ENCODE measurements at places on chromosomes 2 and 18.

DNA sequence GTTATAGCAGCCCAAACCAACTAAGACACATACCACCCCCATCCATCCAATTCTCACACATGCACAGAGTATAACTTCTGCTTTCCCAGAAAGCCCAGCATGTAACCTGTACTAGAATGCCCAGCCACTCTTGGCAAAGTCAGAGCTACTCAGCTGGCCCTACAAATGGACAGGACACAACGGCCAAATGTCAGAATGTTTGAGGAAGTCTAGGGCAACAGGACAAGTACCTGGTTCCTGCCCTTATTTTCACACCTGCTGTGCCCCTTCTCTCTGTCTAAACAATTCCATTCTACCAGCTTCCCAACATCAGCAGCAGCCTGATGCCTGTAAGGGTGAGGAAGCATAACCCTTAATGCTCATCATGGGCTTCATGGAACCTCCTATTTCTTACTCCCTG lies 15.1 kb upstream of the BZW1 start:
- DNase-seq, result no peak

- no peak for DNase-seq
Observed at GRCh38 chr2:233331536-233331935, 22.8 kb upstream of the DGKD start.

- no peak for DNase-seq
Observed at GRCh38 chr18:71951001-71951400, 593.1 kb downstream of the CBLN2 start.

DNA sequence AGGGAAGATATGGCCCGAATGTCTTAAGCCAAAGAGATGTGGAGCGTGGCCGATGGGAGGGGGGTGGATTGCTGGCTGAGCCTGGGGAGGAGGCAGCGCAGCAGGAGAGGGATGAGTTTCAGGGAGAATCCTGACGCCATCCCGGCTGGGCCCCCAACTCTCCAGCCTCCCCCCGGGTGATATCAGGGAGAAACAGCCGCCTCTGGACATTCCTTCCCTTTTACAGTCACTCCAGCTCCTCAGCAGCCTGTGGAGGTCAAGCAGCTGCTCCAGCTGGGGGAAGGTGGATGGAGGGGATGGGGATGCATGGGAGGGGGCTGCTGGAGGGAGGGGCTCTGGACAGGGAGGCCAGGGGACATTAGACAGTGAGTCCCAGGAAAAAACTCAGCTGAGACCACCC lies 9.5 kb upstream of the DES start:
- peak; percentile 6 for DNase-seq

- DNase-seq, result peak; percentile 36
Observed at GRCh38 chr2:133421516-133422324, 146.5 kb downstream of the NCKAP5 start.

DNA sequence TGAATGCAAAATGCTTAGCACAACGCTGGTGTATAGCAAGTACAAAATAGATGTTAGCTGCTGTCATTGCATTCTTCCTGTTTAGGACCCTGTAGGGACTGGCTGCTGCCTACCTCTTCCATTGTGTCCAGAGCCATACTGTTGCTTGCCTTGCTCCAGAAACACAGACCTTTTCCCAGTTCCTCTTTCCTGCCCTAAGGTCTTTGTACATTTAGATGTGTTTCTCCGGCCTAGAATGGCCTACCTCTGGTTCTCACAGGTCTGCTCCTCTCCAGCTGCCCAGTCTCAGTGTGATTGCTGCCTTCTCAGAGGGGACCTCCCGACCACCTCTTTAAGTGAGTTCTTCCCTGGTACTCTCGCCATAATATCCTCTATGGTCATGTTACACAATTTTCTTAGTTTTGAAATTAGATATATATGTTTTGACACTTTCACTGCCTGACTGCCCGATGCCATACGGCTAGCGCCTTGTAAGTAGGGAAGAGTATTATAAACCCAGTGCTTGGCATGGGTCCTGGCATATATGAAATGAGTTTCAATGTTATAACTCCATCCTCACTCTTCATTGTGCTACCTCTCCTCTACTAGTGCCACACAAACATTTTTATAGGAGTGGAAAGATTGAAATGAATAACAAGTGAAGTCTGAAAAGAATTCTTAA lies 48.3 kb downstream of the RFTN2 start:
- DNase-seq, result no peak

DNA sequence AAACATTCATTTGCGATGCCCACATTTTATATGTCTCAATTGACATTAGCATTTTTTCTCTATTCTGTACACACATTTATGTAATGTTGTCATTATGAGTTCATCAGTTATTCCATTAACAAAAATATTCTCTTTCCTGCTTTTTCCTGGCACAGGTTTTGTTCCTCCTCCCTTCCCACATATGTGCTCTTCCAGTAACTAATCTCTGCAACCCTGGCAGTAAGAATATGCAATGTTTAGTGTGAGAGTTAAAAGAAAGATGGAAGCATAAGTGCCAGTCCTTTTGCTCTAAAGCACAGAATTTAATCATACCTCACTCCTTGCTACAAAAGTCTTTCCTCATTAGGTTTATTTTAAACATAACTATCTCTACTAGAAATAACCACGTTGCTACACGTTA lies 155.8 kb upstream of the ERBB4 start:
- DNase-seq, result no peak

GRCh38 chr18:48884306-48884705 lies 66.5 kb downstream of the SMAD7 start:
- no peak for DNase-seq

DNA sequence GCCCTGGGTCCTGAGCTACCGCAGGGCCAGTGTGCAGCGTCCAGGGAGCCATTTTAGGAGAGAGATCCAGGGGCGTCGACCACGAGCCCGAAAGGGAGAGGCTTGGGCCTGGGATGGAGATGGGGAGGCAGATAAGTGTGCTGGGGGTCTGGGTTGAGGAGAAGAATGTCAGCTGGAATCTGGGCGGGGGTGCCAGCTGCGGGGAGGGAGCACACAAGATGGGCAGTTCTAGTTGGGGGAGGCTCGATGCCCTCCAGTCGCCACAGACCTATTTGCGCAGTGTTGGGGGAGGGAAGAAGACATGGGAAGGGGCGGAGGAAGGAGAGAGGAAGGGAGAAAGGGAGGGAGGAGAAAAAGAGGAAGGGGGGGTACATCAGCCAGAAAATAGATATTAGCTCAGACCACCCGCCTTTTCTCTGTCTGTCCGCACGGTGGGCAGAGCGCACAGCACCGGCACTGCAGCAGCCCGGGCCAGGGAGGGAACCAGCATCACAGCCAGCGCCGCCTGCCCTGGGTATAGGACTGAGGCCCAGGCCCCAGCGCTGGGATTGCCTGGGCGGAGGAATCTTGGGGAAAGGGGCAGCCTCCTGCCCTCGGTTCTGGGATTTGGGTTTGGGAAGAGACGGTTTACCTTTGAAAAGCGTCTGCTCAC lies 1.9 kb upstream of the HOXD11 start:
- no peak for DNase-seq

DNA sequence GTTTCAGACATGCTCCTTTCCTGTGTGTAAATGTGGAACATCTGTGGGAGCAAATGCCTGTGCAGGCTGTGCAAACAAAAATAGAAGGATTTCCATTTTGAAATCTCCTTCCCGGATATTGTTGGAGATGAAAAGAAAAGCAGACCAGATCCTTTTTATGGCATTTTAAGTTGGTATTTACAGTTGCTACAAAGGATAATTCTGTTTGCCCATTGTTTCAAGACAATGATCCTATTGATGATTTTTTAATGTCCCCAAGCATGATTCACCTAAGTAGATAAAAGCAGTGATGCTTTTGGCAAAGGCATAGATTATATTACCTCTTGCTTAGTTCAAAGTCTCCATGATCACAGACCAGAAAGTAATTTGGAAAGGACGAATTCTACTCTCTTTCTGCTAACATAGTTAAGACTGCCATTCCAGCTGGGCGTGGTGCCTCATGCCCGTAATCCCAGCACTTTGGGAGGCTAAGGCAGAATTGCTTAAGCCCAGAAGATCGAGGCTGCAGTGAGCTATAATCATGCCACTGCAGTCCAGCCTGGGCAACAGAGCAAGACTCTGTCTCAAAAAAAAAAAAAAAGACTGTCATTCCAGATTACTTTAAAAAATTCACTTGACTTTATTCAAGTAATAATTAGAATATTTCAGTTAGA lies 209.6 kb upstream of the SLC39A10 start:
- DNase-seq, result no peak

DNA sequence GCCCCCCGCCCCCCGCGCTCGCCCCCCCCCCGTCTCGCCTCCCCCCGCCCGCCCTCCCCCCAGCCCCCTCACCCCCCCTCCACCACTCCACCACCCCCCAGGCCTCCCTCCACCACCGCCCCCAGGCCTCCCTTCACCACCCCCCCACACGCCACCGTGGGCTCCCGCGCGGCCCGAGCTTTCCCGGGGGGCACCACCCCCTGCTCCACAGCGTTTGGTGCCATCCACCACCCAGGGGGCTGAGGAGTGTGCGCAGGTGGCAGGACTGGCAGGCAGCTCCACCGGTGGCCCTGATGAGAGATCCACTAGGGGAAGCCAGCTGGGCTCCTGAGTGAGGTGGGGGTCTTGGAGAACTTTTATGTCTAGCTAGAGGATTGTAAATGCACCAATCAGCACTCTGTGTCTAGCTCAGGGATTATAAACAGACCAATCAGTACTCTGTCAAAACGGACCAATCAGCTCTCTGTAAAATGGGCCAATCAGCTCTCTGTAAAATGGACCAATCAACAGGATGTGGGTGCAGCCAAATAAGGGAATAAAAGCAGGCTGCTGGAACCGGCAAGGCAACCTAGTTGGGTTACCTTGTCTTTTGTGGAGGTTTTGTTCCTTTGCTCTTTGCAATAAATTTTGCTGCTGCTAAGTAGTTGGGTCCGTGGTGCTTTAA lies 43.0 kb upstream of the ITSN2 start:
- no peak for DNase-seq

- DNase-seq, result no peak
Observed at GRCh38 chr2:43486603-43487002, 109.2 kb downstream of the THADA start.

- DNase-seq, result no peak
Observed at GRCh38 chr2:53455094-53455493, 312.5 kb upstream of the CHAC2 start.

DNA sequence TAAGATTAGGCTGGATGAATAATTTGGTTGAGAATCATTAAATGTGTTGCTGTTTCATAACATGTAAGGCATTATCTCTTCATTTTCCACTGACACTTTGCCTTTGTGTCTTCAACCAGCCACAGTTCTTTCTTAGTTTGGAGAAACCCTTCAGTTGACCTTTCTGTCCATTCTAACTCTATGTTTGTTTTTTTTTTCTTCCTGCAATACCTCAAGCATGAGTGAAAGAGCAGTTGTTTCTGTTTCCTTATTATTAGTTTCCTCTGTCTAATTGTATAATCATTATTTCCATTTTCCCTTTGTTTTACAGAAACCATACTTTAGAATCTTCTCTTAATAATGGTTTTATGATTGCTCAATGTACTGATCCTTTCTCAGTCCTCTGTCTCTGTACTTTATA lies 25.6 kb downstream of the HADHB start:
- DNase-seq, result peak; percentile 28

DNA sequence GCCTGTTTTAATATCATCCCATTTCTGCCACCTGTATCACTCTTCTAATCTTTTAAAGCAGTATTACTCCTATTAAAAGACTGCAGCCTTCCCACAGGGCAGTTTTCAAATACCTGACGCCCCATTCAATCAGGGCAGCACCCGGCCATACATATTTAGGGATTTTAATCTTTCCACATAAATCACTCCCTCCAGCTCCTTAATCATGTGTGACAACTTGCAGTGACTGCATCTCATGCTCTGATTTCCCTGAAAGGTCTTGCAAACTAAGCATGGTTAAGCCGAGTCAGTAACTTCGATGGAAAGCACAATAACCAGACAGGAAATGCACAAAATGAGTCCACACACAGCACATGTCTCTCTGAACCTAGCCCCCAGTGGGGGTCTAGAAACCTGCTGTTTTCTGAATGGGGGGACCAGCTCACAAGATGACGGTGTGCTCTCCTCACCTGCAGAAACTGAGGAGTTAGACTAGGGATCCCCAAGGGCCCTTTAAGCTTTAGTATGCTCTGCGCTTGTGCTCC lies 116.9 kb upstream of the CREB1 start:
- no peak for DNase-seq

DNA sequence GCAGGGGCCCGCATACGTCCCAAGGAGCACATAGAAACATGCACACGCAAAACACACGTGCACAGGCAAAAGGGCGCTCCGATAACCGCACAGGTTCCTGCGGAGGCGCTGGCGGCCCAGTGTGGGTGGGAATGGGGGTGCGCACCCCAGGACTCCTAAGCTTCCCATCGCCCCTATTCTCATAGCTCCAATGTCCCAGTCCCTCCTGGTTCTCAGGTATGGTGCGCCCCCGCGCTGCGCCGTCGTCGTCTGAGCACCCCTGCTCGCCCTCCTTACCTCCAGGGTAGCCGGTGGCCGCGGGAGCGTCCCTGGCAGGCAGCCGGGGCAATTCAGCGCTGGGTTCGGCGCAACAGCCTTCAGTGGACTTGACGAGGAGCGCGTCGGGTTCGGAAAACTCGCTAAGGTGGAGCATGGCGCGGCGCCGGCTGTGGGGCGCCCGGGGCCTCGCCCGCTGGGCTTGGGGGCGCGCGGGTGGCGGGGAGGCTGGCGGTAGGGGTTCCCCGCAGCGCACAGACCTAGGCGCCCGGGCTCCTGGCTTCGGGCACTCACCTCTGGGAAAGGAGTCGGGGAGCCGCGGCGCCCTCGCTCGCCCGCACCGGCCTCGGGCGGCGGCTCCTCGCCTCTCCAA lies 328 bp downstream of the EGR4 start:
- DNase-seq, result no peak

GRCh38 chr2:147165697-147166382 lies 679.0 kb upstream of the ACVR2A start:
- DNase-seq, result peak; percentile 15

- DNase-seq, result no peak
Observed at GRCh38 chr18:21303895-21304294, 61.9 kb downstream of the GREB1L start.

DNA sequence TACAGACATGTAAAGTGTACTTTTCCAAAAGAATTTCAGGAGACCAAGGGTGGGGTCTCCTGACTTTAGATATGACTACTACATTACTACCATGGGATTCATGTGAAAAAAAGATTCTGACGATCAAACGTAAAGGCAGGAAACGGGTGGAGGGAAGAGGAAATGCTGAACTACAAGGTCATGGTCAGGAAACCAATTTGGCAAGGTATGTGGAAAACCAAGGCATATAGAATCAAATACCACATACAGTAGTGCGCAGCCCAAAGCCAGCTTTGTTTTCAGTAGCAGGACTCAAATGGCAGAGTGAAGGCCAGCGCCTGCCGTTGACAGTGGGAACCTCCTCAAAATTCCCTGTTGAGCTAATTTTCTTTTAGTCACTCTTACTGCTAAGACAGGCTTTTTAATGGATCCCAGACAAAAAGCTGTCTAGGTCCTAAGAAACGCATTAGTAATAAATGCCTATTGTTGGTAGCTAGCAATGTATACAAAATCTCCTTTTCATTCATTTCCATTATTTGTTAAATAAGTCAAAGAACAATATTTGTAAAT lies 57.6 kb upstream of the SERTAD2 start:
- DNase-seq, result no peak

GRCh38 chr2:241514986-241515737 lies 6.8 kb upstream of the STK25 start:
- DNase-seq, result no peak

GRCh38 chr2:219810895-219811294 lies 183.5 kb downstream of the SLC4A3 start:
- no peak for DNase-seq
